CD4-positive, alpha-beta T cell treated with Interleukin-2 at 100 ng/mL for 4 hours (primary cell): ENCODE measurements at places on chromosomes 7 and 10.

- no peak for DNase-seq
Observed at GRCh38 chr7:111092406-111093236, 1.7 kb downstream of the LRRN3 start.

- peak; percentile 76 for DNase-seq
Observed at GRCh38 chr10:97791824-97792721, 20.3 kb upstream of the SFRP5 start.

- DNase-seq = no peak
Observed at GRCh38 chr7:17083392-17084165, 201.8 kb upstream of the AGR3 start.

DNA sequence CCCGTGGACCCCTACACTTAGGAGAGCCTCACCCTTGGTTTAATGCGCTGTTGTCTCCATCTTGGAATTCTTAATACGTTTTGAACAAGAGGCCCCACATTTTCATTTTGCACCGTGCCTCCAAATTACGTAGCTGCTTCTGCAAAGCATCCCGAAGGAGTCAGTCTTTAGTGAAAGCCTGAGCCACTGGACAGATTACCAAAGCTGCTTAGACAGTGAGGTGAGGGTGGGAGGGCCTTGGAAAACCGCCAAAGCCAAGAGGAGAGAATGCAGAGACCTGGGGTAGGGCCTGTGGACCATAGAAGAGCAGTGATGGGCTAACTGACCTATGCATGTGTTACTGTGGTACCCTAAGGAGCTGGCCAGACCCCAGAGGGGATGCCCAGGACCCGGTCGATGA is 4.2 kb upstream of the TCAF1 start:
- no peak for DNase-seq

- no peak for DNase-seq
Observed at GRCh38 chr7:124250297-124251034, 217.6 kb upstream of the TMEM229A start.

GRCh38 chr10:54063514-54063913 is 737.5 kb downstream of the PCDH15 start:
- no peak for DNase-seq

DNA sequence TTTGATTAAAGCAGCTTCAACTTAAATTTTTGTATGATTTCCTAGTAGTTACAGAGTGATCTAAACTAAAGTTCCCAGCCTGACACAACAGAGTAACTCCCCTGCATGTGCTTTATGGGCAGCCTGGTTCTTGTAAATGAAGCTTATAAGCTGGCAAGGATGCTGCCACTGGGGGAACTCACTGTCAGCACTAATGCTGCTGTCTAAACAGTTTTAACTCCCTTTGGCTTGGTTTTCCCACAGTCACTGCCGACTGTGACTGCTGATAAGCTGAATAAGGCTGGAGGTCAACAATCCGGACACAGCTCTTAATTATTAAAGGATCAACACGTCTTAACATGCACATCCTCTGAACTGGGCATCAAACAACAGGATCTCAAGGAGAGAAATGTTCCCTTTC is 130.1 kb downstream of the OTUD1 start:
- no peak for DNase-seq

DNA sequence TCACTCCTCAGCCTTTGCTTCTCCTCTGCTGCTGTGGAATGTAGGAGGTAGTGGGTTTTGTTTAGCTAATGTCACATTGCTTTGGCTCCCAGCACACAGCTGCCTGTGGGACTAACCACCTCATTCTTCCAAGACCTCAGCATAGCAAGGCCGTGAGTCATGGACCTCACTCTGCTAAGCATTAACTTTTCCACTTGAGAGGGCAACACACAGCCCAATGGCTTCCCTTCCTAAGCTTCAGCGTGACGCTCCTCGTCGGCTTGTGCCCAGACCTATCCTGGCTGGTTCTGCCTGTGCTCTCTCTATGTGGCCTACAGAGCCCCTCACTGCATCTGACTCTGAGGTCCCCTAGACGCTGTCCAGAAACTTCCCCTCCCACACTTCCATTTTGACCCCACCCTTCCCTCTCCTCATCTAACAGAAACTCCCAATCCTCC is 23.3 kb downstream of the MYOF start:
- no peak for DNase-seq

GRCh38 chr7:94975336-94975735 is 67.9 kb downstream of the PPP1R9A start:
- DNase-seq = no peak

DNA sequence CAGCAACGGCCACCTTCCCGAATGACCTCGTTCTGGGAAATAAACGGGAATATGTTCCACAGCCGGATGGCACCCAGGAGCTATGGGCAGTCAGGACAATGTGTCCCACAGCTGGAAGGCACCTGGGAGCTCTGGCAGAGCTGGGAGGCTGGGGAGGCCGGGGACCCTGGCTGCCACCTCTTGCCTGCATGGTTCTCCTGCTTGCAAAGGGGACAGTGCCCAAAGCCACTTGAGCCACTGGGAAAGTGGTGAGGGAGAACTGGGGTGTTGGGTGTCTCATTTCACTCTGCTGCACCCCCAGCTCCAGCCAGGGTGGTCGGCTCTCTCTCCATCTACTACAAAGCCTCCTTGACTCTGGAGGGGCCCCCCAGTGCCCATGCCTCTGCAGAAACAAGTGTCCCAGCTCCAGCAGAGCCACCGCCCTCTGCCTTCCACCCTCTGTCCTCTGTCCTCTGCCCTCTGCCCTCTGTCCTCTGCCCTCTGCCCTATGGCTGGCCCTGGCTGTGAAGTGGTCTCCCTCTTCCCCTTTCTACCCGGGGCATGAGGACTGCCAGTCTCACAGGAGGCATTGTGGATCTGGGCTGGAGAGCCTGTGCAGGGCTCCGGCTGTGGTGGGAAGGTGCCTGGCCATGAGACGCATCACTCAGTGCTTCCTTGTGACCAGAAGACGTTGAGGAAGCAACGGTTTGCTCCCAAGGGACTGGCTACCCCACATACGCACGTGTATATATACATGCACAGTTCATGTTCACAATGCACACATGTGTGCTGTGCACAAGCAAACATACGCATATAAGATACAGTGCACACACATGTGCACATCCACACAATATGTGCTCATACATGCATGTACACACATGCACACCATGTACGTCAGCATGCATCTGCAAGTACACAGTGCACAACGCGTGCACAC is 21.5 kb upstream of the INPP5A start:
- no peak for DNase-seq

- no peak for DNase-seq
Observed at GRCh38 chr7:26497801-26498596, 206.3 kb downstream of the SNX10 start.

DNA sequence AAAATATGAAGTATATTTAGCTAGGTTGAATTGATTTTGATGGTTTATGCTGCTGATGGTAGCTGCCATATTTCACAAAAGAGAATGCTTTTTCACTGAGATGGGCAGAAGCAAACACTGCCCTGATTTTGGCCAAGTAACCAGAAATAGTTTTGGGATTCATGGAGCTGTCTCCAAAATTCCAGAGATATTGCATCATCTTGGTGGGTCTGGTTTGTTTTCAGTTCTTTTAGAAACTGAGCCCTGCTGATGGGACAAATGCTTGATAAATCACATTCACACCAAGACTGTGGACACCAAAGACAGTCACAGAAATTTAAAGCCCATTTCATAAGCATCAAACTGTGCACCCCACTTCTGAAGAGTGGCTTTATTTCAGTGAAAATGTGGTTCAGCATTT is 140.5 kb downstream of the BICC1 start:
- DNase-seq = no peak

GRCh38 chr10:24723386-24723787 is 300 bp downstream of the ARHGAP21 start:
- peak; percentile 15 for DNase-seq

GRCh38 chr10:24825551-24825950 is 101.9 kb upstream of the ARHGAP21 start:
- DNase-seq = peak; percentile 10

- no peak for DNase-seq
Observed at GRCh38 chr10:22629852-22630233, 84.5 kb downstream of the PIP4K2A start.

- no peak for DNase-seq
Observed at GRCh38 chr10:65570143-65571010, 1355.5 kb upstream of the LRRTM3 start.
